K562 (cell line): ENCODE measurements at places on chromosomes 2 and 18.

GRCh38 chr2:238128061-238128440 is 10.4 kb upstream of the KLHL30 start:
- DNase-seq = no peak

DNA sequence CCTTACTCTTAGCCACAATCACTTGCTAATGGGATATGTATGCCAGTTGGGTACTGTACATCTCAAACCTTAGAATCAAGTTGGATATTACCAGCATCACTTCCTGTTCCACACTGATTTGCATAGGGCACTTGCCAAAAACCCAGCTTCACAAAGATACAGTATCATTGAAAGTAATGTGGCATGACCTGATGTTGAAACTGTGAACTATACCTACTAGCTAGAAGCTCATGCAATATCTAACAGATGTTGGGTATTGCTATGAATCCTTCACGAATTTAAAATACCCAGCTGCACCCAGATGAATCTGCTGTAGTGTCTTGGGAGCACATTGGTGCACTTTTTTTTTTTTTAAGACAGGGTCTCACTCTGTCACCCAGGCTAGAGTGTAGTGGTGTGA is 6.5 kb upstream of the STAMBP start:
- no peak for DNase-seq

GRCh38 chr2:109282360-109282759 is 153.4 kb downstream of the SH3RF3 start:
- DNase-seq = no peak

DNA sequence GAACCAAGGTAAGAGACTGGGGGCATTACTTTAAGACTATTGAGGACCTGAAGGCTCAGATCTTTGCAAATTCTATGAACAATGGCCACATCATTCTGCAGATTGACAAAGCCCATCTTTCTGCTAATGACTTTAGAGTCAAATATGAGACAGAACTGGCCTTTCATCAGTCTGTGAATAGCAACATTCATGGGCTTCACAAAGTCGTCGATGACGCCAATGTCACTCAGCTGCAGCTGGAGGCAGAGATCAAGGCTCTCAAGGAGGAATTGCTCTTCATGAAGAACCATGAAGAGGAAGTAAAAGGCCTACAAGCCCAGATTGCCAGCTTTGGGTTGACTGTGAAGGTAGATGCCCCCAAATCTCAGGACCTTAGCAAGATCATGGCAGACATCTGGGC is 43.8 kb upstream of the SLC4A10 start:
- no peak for DNase-seq

GRCh38 chr2:198173242-198173641 is 368.8 kb downstream of the PLCL1 start:
- no peak for DNase-seq
